ENCODE measurements at places on chromosomes 13 and 19.

- no peak for DNase-seq
Observed at GRCh38 chr13:48066310-48066989, 28.5 kb downstream of the MED4 start.

- no peak for DNase-seq
Observed at GRCh38 chr13:78845656-78846365, 186.9 kb upstream of the OBI1 start.

DNA sequence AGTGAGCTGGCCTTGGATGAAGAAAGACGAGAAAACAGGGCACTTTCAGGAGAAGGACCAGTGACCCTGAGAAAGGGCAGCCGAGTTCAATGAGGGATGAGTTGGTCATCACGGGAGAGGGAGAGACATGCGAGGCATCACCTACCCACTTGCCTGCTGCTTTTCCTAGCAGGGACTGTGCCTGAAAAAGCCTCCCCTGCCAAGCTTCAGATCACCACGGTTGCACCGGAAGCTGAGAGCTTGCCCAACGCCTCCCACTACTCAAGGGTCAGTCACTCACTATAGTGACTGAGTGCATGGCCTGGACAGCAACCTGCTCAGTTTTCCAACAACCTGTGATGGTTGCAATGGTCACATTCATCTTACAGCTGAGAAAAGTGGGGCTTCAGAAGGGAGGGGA lies 12.6 kb upstream of the EPHX3 start:
- no peak for DNase-seq

- DNase-seq: no peak
Observed at GRCh38 chr19:3653865-3654513, 27.4 kb upstream of the CACTIN start.

DNA sequence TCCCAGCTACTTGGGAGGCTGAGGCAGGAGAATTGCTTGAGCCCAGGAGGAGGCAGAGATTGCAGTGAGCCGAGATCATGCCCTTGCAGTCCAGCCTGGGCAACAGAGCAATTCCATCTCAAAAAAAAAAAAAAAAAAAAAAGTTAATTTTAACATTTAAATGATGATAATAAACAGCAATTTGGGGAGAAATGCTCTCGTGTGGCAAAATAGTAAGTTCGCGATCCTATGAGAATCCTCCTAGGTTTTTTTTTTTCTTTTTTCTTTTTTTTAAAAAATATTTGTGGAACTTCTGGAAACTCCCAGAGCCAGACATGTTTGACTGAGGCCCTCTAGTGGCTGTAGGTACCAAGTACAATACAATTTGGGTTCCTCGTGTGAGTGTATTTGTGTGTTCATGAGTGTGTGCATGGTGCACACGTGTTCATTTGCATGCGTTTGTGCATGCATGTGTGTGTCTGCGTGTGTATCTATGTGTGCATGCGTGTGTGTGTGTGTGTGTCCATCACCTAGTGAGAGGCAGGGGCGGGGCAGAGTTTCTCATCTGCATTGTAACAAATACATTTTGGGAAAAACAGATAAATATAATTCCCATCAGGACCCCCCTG lies 31.2 kb downstream of the TMPRSS9 start:
- peak; percentile 5 for DNase-seq

DNA sequence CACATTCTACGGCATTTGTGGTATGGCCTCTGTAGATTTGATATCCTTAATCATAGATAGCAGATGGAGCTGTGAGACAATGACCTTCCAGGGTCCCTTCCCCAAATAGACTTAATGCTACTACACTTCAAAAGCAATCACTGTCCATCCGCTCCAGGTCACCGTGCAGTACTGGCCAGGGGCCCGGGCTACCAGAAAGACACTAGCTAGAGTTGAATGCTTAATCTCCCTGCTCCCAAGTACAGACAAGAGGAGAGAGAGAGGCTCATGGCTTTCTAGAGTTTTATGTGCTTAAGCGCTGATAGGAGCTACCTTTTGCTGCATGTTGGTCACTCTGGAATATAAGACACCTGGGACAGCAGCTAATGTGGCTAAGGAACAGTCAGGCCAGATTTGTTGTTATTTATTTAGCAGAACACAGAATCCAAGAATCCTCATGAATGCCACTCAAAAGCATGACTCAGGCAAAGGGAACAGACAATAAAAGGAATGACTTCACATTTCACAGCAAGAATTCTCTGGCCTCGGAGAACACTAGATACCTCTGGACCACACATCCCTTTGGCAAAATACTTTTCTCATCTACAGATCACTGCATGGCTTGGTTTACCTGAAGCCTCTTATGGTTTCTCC lies 165.0 kb downstream of the LACC1 start:
- no peak for DNase-seq

DNA sequence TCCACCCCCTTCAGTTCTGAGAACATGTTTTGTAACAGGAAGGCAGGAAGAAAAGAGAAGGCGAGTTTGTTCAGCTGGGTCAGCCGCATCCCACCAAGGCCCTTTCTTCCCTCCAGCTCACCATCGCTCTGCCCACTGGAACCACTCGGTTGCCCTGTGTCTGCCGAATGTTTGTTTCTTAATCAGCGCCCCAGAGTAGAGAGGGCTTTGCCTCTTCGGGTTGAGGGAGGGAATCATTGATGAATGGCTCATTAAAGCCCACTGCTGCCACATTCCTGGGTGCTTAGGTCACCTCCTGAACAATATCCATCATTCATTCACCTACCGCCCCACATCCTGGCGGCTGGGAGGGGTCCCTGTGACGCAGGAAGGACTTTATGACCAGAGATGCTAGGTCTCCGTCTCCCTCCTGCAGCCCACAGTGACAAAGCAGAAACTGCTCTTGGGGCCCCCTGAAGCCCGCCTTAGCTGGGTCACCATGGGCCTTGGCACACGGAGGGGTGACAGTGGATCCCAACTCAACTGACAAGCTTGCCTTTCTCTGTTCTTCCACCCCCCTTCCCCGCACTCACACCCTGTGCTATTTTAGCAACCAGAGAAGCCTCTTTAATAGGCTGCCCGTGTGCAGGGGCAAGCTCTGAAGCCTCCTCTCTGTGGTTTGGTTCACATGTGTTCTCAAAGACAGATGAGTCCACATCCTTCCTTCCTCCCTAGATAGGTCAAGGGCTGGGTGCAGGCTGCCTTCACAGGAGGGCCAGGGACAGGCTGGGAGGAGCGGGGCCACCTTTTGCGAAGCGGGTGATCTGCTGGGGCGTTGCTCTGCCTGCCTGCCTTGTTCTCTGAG lies 46.2 kb downstream of the ACTN4 start:
- DNase-seq: no peak

DNA sequence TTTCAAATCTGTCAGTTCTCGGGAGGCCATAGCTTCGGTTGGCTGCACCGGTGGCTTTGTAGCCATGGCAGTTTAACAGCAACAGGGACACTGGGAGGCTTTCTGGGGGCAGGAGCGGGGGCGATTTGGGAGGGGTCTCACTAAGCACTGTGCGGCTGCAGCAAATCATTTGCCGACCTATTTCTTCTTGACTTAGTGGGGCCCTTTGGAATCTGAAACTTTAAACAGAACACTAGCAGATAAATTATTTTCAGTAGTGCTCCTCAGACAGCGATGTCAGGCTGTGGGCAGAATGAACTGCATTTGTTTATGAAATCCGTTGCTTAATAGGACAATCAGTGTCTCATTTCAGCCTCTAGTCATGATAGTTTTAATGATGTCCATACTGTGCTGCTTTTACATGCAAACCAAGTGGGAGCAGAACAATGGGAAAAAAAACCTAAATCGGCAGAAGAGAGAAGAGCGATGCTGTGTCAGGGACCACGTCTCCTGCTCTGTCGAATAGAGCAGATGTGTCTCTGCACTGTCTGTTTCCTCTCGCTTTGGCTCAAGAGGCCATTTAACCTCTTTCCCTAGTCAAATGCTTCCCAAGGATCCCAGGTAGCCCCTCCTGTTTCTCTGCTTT lies 211.9 kb downstream of the OLFM4 start:
- DNase-seq: no peak

- no peak for DNase-seq
Observed at GRCh38 chr13:66661336-66661735, 568.8 kb downstream of the PCDH9 start.

DNA sequence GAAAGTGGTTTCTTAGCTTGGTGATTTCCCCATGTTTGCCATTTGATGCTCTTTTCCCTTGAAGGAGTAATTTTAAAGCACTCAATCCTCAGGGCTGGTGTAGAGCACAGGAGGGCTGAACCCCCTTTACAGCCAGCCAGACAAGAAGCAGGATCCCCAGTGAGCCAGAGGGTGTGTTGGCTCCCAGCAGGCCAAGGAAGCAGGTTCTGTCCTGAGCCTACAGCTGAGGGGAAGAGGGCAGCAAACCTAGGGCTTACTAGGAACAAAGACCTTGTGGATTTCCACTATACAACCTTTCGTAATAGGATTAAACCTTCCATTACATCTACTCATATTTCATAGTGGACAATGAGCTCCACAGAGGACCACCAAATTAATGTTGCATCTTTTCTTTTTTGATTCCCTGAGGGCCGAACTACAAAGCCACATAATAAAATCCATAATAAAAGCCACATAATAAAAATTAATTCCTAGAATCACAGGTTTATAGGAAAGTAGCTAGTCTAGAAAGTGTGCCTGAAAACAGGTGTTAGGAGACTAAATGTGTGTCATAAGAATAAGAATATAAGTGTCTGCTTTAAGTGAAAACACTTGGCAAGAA lies 300.2 kb downstream of the DCLK1 start:
- DNase-seq: no peak

DNA sequence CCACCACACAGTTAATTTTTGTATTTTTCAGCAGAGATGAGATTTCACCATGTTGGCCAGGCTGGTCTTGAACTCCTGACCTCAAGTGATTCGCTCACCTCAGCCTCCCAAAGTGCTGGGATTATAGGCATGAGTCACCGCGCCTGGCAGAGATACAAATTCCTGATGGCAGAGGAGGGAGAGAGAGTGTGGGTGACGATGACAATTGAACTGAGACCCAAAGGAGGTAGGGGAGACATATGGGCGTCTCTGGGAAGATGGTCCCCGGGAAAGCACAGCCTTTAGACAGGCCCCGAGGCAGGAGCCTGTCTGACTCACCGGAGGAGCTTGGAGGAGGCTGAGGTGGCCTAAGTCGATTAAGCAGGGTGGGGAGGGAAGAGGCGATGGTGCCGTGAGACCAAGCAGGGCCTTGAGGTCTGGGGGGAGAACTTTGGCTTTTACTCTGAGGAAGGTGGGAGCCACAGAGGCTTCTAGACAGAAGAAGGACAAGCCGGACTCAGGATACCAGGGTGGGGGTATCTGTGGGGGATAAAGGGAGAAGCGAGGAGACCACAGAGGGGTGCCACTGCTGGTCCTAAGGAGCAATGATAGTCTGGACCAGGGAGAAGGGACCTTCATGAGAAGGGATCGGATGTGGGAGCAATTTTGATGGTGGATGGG lies 38.2 kb downstream of the ARRDC2 start:
- no peak for DNase-seq

DNA sequence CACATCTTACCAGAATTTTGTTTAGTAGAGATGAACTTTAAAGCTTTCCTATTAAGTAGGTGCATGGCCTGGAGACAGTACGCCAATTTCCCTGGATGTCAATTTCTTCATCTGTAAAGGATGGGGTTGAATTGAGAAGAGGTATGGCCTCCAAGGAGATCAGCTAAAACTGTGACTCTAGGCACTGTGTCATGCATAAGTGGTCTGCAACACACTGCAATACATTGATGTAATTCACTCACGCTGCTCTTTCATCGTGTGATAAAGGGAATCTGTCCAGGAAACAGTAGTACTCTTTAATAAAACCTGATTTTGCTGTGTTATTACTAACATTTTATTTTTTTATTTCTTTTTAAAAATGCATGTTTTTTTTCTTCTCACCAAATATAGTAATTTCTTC lies 795.8 kb downstream of the DIAPH3 start:
- no peak for DNase-seq

DNA sequence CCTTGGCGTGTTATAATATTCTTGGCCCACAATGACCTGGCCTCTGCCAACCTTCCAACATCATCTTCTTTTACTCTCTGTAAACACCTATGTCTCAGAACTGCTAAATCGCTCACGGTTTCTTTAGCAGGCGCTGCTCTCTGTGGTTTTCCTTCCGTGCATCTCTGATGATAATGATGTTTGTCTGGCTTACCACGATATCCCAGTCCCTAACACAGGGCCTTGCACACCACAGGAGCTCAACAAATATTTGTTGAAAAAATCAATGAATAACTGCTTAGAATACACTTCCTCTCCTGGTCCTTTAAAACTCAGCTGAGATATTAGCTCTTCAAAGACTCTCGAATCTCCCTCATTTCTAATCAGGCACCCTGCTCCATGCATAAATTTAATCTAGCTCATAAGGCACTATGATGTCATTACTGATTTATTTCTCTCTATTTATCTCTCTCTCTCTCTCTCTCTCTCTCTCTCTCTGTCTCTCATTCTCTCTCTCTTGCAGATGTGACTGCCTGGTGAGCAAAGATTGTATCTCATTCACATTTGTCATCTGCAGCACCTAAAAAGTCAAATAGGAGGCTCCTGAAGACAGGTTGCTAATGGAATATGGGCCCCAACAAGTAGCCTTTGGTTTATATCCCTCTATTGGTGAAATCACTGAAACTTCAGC lies 206.4 kb downstream of the NHLRC3 start:
- DNase-seq: no peak

GRCh38 chr13:26019881-26020870 lies 31.6 kb downstream of the SHISA2 start:
- no peak for DNase-seq

GRCh38 chr19:30535011-30535410 lies 162.8 kb downstream of the ZNF536 start:
- no peak for DNase-seq

- no peak for DNase-seq
Observed at GRCh38 chr13:108895220-108895704, 265.9 kb downstream of the MYO16 start.

GRCh38 chr19:42023121-42023942 lies 29.3 kb upstream of the ATP1A3 start:
- DNase-seq: no peak

DNA sequence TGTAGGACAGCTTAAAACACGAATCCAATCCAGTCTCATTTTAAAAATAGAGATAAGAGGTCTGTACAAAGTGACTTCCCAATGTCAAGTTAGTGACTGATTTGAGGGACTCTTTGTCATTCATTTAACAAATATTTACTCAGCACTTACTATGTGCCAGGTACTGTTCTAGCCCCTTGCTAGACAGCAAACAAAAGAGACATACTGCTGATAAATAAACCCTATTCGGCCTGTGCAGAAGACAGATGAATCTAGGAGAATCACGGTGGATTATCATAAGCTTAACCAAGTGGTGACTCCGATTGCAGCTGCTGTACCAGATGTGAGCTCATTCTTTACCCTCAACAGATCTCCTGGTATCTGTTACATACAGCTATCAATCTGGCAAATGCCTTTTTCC lies 6.4 kb upstream of the ELF1 start:
- DNase-seq: no peak

DNA sequence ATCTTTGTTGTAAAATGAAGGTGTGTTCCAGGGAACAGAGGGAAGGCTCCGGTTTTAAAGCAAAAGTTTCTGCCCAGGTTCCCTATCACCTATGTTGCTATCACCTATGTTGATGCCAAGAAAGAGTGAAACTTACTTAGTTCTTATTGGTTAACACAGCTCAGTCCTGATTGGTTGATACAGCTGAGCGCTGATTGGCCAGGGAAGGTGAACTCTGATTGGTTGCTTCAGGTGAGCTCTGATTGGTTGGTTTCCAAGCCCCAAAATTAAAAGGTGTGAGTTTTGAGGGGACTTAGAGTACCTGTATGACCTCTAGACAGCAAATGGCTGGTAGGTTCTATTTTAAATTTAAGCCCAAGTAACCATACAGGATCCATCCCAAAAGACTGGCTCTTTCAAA lies 42.2 kb downstream of the FPR3 start:
- DNase-seq: no peak

- no peak for DNase-seq
Observed at GRCh38 chr19:9073806-9074205, 13.1 kb upstream of the OR1M1 start.

- no peak for DNase-seq
Observed at GRCh38 chr19:1906985-1907562, 1.9 kb downstream of the ADAT3 start.

All from nucleus accumbens (tissue), 56 donors.